ENCODE measurements at places on chromosomes 3 and 15.

GRCh38 chr3:195582947-195583346, 793 bp downstream of the APOD start:
- DNase-seq: no peak

DNA sequence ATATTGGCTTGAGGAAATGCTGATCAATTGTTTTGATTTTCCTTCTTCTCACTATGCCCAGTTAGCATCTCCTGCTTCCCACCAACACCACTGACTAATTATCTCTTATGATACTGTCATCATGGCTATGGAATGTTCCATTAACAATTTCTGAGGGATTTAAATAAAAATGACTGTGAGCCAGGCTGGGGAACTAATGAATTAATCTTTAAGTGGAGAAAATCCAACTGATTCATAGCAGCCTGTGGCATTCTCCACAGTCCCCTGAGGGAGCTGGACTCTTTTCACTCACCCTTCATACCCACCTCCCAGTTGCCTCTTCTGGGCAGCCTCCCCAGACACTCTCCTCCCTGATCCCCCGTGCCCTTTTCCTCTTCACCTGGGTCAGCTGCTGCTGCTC, 353.6 kb downstream of the CLSTN2 start:
- no peak for DNase-seq

DNA sequence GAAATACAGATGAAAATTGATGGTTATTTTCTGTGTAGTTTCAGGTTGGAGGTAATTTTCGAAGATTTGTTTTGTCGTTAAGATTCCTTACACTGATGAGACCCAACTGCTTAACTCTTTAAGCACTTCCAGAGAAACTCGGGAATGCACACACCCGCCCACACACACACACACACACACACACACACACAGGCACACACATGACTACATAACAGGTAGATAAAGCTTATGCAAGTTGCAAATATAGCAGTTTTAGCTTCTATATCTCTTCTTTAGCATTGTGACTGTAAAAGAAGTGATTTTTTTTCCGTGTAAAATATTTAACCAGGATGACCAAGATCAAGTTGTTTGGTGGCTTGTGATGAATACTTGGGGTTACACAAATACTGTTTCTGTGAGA, 294.9 kb upstream of the NR2F2 start:
- DNase-seq: no peak

DNA sequence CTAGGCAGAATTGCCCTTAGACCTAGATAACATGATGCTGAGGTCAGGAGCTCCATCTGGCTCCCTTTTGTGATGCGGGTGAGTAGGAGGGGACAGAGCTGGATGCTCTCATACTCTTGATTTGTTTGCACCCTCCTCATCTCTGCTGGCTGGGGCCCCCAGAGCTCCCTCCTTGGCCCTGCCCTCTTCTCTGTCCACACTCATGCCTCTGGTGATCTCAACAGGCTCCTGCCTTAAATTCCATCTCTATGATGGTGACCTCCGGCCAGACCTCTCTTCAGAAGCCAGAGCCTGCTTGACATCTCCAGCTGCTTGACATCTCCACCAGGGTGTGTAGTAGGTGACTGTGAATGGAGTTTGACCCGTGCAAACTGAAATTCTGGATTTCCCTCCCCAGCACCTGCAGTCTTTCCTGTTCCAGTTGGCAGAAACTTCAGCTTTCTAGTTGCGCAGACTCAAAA, 4.3 kb upstream of the FGD5 start:
- DNase-seq: no peak

GRCh38 chr15:74964794-74965193, 8.2 kb upstream of the RPP25 start:
- no peak for DNase-seq

DNA sequence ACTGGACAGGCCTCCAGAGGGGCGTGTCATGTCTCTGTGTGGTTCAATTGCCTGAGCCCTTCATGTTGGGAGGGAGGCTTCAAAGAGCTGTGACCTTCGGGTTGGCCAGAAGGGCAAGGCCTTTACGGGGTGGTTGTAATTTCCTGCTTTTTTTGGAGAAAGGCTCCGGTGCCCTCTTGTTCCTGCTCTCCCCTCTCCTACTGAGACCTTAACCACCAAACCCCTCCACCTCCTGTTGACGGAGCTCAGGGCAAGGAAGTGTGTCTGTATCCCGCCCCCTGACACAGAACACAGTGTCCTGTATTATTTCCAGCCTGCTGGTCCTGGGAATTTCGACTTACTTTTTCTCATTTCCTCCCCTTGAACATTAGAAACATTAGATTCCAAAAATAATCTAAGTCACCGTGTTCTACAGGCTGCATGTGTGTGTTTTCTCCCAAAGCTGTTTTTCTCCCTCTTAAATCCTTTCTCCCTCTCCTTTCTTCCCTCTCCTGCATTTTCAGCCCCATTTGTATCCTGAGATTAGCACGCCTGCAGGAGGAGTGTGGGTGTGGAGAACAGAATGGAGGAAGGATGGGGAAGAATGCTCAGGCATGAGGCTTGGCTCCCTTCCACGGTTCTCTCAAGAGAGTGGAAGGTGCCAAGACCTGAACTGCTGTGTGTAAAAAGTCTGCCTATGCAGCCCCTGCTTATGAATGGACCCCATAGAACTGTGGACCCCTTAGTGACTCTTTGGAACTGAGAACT, 285.4 kb upstream of the ROPN1 start:
- DNase-seq: no peak

DNA sequence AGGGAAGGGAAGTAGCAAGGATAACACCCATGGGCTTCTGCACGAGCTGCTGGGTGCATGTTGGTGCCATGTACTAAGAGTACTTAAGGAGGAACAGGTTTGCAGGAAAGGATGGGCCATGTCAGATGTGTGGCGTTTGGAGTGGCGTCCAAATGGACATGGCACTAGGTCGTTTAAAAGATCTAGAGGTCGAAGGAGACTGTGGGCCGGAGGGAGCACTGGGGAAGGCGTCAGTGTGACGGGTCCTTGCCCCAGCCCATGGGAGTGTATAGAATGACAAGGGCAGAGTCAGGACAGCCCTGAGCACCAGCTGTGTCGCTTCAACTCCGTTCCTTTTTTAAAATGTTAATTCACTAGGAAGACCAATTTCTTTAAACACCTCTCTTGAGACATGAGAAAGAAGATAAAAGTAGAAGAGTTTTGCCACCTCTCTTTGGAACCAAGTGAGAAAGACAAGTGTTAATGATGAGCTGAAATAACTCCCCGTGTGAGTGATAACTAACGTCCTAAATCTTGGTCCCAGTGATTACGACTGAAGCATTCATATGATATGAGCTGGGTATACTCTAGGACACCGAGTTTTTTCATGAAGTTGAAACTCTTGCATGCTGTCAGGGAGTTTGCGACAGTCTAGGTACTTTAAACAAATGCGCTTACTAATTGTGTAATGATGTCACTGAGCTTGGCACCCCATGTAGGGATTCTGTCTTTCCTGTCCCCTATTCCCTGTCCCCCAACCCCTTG, 23.8 kb downstream of the LYSMD4 start:
- no peak for DNase-seq

GRCh38 chr15:84822653-84823281, 5.6 kb downstream of the ALPK3 start:
- DNase-seq: no peak

DNA sequence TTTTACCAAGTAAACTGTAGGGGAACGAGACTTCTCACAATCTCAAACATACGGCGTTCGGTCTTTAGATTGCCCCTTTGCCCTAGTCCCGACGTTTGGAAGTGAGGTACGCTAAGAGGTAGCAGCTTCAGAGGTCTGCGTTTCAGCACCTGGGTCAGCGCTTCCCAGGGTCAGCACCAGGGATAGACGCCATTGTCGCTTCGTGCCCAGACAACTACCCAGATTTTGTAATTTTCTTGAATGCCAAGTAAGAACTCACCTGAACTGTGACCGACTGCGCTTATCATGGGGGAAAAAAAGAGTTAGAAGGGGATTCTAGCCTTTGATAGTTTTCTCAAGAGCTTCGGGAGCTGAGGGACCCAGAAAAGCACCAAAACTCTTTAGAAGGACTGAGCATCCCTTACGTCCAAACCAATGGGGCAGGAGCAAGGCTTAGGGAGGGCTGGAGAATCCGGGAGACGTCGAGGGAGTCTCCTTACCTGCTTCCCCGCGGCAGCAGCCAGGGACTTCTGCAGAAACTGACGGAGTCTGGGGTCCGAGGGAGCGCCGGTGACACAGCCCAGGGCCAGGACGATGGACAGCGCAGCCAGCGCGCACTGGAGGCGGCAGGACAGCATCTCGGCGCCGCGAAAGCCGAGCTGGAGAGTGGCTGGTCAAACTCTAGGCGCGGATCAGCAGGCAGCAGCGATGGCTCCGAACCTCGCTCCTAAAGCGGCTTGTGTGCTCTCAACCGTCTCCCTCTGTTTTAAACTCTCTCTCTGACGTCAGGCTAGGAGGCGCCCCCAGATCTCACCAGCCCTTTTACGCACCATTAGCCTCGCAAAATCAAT, at the start of gene SST:
Gene SST (minus strand): TSS at position 720 of the 830 bp plus-strand sequence. CDS start 103 bp downstream, at position 617.
- no peak for DNase-seq

GRCh38 chr3:41679374-41679773, 282.5 kb downstream of the ULK4 start:
- DNase-seq: no peak

GRCh38 chr3:133211449-133211848, 173.3 kb downstream of the TMEM108 start:
- DNase-seq: peak; percentile 82

DNA sequence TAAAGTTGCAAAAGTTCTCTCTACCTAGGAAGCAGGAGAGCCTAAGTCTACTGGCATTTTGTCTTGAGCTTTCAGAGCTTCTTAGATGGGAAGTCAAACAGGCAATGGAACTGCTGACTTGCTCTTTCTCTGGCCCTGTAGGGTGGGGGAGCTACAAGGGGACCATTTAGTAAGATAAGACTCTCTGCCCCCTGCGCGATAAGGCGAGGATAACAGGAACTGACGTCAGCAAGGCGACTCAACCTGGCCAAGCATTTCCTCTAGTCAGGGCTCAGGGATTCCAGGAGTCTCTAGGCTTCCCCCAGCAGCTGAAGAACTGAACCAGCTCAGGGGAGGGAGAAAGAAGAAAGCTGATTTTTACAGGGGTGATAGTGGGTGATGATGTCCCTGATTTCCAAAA, 5.8 kb downstream of the RARB start:
- no peak for DNase-seq

GRCh38 chr3:61807865-61808276, 246.5 kb downstream of the PTPRG start:
- no peak for DNase-seq

GRCh38 chr3:128218548-128219257, 65.4 kb downstream of the EEFSEC start:
- no peak for DNase-seq

- no peak for DNase-seq
Measured at GRCh38 chr15:36152936-36153335, 426.5 kb upstream of the CDIN1 start.

DNA sequence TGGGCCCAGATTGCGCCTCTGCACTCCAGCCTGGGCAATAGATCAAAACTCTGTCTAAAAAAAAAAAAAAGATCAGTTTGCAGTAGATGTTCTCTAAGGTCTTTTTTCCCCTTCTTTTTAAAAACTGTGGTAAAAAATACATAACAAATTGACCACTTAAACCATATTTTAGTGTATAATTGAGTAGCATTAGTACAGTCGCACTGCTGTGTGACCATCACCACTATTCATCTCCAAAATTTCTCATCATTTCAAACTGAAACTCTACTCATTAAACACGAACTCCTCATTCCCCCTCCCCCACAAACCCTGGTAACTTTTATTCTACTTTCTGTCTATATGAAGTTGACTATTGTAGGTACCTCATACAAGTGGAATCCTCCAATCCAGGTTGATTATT, 160.3 kb downstream of the PEX5L start:
- DNase-seq: no peak

DNA sequence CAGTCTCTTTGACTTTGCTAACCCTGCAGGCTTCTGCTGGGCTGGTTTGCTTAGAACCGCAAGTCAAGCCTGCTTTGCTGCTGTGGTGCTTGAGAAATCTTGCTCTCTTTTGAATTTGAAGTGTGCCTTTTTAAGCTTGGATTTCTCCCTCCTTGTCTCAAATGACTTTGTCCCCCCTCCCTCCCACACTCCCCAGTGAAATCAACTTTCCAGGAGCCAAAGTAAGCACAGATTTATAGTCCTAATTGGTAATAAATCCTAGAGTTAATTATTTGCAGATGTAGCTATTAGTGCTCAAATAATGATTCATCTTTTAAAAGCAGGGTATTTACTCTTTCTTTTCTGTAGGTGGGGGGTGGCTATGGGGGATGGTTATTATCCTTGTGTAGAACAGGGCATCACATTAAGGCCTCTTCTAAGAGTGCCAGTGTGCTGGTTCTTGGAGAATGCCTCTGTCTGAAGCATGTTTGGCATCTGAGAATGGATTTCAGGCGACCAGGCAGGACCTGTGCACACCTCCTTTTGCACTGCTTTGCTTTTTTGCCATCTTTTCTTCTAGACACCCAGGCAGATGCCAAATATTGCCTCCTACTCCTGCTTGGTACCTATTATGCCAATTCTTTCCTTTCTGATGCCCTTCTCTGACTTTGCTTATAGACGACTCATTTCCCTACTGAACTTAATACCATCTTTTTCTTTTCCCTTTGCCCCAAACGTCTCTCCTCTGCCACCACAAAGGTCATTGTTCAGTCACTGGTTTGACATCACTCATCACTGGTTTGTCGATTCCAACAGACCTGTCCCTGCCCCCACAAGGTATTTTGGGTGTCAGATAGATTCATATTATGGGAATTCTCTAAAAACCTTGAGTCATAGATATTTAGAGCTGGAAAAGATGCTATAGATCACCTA, 50.7 kb downstream of the CLDN11 start:
- peak; percentile 71 for DNase-seq

GRCh38 chr15:38176155-38176554, 76.5 kb upstream of the SPRED1 start:
- DNase-seq: no peak
